ENCODE measurements at places on chromosomes 12 and 14.

GRCh38 chr12:81705586-81705985 is 53.6 kb downstream of the PPFIA2 start:
- DNase-seq: no peak

DNA sequence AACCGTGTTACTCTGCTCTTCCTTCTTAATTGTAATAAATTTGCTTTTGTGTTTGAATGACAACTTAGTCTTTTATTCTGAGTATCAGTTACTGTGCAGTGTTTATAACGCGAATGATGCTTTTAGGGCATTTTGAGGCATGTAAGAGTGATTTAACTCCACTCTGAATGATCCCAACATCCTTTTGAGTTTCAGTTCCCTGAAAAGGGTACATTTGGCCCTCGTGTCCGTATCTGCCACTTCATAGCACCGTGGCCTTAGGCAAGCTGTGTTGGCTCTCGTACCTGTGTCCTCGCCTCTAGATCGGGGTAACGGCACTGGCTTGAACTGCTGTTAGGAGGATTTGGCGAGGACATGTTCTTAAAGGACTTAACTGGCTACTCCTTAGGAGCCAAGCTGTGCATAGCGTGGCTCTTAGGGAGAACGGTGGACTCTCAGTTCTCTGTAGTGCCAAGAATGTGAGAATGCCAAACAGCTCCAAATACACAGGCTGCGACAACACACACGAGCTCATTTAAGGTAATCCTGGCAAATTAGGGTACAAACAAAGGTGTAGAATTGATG is 92.0 kb downstream of the PPP2R5C start:
- no peak for DNase-seq

- DNase-seq: no peak
Observed at GRCh38 chr14:63940387-63940786, 87.6 kb downstream of the SYNE2 start.

GRCh38 chr12:19338405-19338804 is 100.9 kb upstream of the AEBP2 start:
- DNase-seq: no peak

DNA sequence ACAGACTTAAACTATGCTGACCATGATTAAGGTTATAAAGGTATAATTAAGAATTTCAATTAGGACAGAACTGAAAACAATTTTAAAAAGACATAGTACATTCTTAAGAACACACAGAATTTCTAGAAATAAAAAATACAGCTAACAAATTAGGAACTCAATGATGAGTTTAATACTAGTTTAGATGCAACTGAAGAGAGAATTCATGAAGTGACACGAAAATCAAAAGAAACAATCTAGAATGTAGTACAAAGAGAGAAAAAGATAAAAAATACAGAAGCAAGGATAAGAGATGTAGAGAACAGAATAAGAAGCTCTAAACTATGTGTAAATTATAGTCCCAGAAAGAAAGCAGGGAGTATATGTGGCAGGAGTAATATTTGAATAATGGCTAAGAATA is 187.8 kb upstream of the KRR1 start:
- DNase-seq: no peak

DNA sequence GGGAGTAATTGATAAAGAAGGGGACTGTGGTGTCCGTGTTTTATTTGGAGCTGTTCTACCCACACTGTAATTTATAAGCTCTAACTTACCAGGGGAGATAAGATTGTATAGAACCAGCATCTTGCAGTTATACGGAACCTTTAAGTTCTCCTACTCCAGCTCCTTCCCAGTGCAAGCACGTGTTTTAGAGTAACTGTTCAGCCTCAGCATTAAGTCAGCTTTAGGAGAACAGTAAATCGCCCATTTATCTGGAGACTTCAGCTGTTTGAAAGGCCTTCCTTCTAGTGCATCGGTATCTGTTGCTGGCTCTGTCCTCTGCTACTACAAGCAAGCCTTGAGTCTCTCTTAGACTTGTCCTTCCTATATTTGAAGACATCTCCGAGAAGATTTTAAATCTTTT is 95.6 kb downstream of the ETV6 start:
- DNase-seq: no peak

DNA sequence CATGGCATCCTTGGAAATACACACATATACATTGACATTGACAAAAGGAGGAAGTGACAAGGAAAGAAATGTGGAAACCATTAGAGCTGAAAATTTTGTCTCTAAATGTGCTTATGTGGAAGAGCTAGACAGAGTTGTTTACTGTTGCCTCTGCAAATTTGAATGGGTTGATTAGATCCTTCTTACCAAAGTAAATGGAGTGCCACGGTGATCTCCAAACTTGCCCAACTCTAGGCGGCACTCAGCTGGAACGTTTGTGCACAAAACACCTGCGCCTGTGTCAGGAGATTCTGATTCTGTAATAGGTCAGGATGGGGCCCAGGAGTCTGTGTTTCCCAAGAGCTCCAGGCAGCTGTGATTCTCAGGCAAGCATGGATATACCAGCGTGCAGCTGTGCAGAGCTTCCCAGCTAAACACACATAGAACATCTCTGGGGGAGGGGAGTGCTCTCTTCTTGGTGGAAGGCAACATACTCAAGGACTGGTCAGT is 77.8 kb upstream of the BDKRB2 start:
- DNase-seq: no peak

DNA sequence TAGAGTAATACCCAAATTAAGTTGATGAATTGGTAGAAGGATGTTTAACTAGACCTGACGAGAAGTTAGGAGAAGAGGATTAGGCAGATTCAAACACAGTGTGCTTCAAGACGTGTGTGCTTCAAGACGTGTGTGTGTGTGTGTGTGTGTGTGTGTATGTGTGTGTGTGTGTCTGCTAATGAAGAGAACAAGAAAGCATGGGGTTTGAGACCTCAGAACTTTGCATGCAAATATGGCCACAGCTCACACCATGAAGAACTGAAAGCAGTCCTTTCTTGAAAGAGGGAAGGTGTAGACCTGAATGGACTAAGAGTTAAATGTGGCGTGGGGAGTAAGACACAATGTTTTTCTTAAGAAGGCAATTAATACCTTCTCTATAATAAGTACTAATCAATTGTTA is 32.5 kb upstream of the SSPN start:
- no peak for DNase-seq

- DNase-seq: no peak
Observed at GRCh38 chr12:128829861-128830504, 6.2 kb upstream of the SLC15A4 start.

DNA sequence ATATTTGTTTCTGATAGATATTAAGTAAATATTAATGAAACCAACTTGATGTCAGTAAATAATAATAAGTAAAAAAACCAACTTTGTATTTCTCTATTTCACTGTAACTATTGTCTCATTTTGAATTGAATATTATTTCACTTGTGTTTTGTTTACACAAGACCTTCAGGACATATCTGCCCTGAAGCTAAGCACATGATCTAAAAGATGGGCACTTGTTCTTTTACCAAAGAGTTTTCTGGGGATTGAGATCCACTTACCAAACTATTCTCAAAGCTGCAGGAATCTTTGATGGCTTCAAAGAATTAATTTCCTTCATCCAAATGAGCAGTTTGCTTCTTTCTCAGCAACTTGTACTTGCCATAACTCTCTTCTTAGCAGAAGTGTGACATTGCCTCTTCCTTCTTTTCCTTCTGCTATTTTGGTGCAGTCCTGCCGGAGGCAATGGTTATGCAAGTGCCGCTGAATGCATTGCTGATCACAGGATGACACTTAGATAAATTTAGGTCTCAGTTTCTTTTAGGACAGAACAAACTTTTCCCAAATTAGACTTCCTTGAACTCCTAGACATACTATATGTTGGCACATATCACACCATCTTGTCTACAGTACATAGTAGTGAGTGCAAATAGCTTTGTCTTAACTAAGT is 9.2 kb downstream of the FAR2 start:
- DNase-seq: no peak

GRCh38 chr12:95548539-95549391 is 2.5 kb downstream of the USP44 start:
- no peak for DNase-seq

GRCh38 chr12:31368666-31369361 is 42.9 kb upstream of the SINHCAF start:
- no peak for DNase-seq

DNA sequence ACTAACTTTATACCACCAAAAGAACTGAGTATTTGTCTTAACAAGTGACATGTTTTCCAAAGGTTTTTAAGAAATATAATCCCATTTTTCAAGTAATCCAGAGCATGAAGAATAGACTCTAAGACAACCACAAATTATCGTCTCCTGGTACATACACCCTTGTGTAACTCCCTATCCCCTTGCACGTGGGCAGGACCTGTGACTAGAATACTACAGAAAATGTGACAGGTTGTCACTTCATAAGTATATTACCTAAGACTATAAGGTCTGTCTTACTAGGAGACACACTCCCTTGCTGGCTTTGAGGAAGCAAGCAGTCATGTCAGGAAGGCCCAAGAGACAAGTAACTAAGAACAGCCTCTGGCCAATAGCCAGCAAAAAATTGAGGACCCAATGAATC is 8.3 kb upstream of the TTC5 start:
- DNase-seq: no peak

- DNase-seq: no peak
Observed at GRCh38 chr12:69846976-69847375, 21.9 kb downstream of the MYRFL start.

Measured in ascending aorta (tissue), 2 donors.